ENCODE measurements at places on chromosomes 7 and 10. TPM values are rescaled to one million over a fixed set of nuclear protein-coding genes. Genes with fewer than 3 reads are reported as not detected.

- no peak overlapping the region for H3K4me3 ChIP-seq
- no peak for DNase-seq
- H3K4me1 ChIP-seq: peaks cover 9% of the 10 kb centered on the region
- H3K27me3 ChIP-seq: no peaks in the 10 kb centered on the region
- no peak overlapping the region for H3K27ac ChIP-seq
- H3K36me3 ChIP-seq: peaks cover 25% of the 10 kb centered on the region
These were observed 10.6 kb downstream of the VIM start for GRCh38 chr10:17238445-17239291.

The SP8 gene
- total RNA-seq: not detected

- no peak overlapping the region for H3K27ac ChIP-seq
- no peak overlapping the region for H3K4me3 ChIP-seq
- no peaks in the 10 kb centered on the region for H3K27me3 ChIP-seq
- DNase-seq: no peak
These were observed 142.0 kb upstream of the AGK start for GRCh38 chr7:141409219-141409618.

The LIPK gene
- total RNA-seq: not detected

- H3K36me3 ChIP-seq: no peaks in the 10 kb centered on the region
- no peaks in the 10 kb centered on the region for H3K4me1 ChIP-seq
- no peak for DNase-seq
These were observed 402.3 kb upstream of the PCDH15 start for GRCh38 chr10:55203319-55203718.

The ACBD5 gene
- 21.3 TPM for total RNA-seq

DNA sequence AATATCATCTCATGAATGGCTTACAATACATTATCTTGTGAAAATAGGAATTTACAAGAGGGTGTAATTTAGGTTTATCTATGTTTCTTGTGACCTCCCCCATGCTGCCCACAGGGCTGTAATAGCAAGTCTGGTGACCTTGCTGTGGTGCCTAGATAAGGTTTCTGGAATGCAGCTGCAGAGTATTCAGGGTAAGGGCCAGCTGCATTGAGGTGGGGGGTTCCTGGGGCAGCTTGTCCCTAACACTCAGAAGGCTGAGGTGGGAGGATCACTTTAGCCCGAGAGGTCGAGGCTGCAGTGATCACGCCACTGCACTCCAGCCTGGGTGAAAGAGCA lies 5.3 kb upstream of the DHTKD1 start:
- no peak overlapping the region for H3K27ac ChIP-seq
- no peak for DNase-seq
- no peak overlapping the region for H3K4me3 ChIP-seq
- no peaks in the 10 kb centered on the region for H3K4me1 ChIP-seq
- no peaks in the 10 kb centered on the region for H3K27me3 ChIP-seq
- no peaks in the 10 kb centered on the region for H3K36me3 ChIP-seq

GRCh38 chr10:88853155-88853881 lies 1.7 kb upstream of the ANKRD22 start:
- no peaks in the 10 kb centered on the region for H3K27me3 ChIP-seq
- no peak for DNase-seq

GRCh38 chr7:74587435-74588126 lies 69.9 kb upstream of the GTF2I start:
- no peaks in the 10 kb centered on the region for H3K4me1 ChIP-seq
- no peak for DNase-seq
- no peak overlapping the region for H3K27ac ChIP-seq

The PUS7 gene
- total RNA-seq: 16.5 TPM

The COBL gene
- total RNA-seq: not detected

GRCh38 chr7:158525648-158526484 lies 61.8 kb downstream of the PTPRN2 start:
- no peak overlapping the region for H3K27ac ChIP-seq
- H3K36me3 ChIP-seq: no peaks in the 10 kb centered on the region
- no peaks in the 10 kb centered on the region for H3K27me3 ChIP-seq
- H3K4me1 ChIP-seq: no peaks in the 10 kb centered on the region
- no peak overlapping the region for H3K4me3 ChIP-seq

DNA sequence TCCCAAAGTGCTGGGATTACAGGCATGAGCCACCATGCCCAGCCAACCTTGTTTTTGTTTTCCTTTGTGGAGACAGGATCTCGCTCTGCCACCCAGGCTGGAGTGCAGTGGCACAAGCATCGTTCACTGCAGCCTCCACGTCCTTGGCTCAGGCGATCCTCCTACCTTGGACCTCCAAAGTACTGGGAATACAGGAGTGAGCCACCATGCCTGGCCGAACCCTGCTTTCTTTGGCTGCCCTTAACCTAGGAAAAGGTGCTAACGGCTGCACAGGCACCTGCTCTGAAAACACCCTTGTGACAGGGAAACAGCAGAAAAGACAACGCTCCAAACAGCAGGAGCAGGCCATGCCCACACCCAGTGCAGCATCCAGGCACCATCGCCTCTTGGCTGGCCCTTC lies 71.9 kb downstream of the OAT start:
- DNase-seq: no peak
- no peak overlapping the region for H3K4me3 ChIP-seq
- no peaks in the 10 kb centered on the region for H3K4me1 ChIP-seq
- H3K27me3 ChIP-seq: no peaks in the 10 kb centered on the region
- H3K27ac ChIP-seq: no peak overlapping the region
- H3K36me3 ChIP-seq: no peaks in the 10 kb centered on the region

GRCh38 chr10:1594372-1595241 lies 142.7 kb downstream of the ADARB2 start:
- no peak overlapping the region for H3K4me3 ChIP-seq
- H3K4me1 ChIP-seq: no peaks in the 10 kb centered on the region
- H3K27me3 ChIP-seq: no peaks in the 10 kb centered on the region
- no peak for DNase-seq
- H3K27ac ChIP-seq: no peak overlapping the region
- H3K36me3 ChIP-seq: no peaks in the 10 kb centered on the region

- H3K27me3 ChIP-seq: no peaks in the 10 kb centered on the region
- no peak for DNase-seq
- H3K36me3 ChIP-seq: no peaks in the 10 kb centered on the region
- H3K4me3 ChIP-seq: peak overlapping the region; percentile 65
- peak overlapping the region; percentile 80 for H3K27ac ChIP-seq
- H3K4me1 ChIP-seq: peaks cover 85% of the 10 kb centered on the region
These were observed 67.6 kb downstream of the STK17A start for GRCh38 chr7:43650457-43651052.

DNA sequence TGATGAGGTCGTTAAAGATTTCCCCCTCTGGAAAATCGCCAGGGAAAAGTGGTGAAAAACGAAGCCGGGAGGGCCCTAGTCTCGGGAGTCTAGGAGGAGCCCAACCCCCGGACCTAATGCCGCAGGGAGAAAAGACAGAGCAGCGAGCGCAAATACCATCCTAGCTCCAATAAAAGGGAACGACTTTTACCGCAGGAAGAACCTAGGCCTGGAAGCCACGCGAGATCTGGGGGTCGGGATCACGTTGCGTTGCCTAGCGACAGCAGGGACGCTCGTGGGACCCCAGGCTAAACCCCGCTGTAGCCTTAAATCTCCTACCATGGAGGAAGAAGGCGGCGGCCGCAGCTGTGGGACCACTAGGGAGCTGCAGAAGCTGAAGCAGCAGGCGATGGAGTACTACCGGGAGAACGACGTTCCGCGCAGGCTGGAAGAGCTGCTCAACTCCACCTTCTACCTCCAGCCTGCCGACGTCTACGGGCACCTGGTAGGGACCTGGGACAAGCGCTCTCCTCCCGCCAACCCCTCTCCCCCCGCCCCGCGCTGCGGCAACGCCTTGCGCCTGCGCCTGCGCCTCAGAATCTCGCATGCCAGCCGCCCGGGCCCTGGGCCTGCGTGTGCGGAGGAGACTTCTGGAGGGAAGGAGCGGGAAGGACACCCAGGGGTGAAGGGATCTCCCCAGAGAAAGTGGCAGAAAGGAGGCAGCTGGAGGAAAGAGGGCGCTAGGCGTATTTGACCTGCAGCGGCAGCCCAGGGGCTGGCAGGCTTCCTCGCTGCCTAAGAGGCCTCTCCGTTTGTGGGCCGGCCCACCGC lies at the start of gene ENO4:
TSS of gene ENO4 (plus strand) at position 252 of the 810 bp plus-strand sequence. CDS start at position 320, 68 bp downstream.
- peak within 1 kb of the TSS; percentile 23 for H3K4me3 ChIP-seq
- DNase-seq: no peak
- no peaks in the 10 kb centered on the region for H3K4me1 ChIP-seq
- no peak within 1 kb of the TSS for H3K27ac ChIP-seq
- no peaks in the 10 kb centered on the region for H3K27me3 ChIP-seq
- no peaks in the 10 kb centered on the region for H3K36me3 ChIP-seq
